RCC 7860 (cell line): ENCODE measurements at places on chromosomes 6 and 20.

- no peak for DNase-seq
These were observed 69.3 kb downstream of the ALDH8A1 start for GRCh38 chr6:134880487-134881190.

DNA sequence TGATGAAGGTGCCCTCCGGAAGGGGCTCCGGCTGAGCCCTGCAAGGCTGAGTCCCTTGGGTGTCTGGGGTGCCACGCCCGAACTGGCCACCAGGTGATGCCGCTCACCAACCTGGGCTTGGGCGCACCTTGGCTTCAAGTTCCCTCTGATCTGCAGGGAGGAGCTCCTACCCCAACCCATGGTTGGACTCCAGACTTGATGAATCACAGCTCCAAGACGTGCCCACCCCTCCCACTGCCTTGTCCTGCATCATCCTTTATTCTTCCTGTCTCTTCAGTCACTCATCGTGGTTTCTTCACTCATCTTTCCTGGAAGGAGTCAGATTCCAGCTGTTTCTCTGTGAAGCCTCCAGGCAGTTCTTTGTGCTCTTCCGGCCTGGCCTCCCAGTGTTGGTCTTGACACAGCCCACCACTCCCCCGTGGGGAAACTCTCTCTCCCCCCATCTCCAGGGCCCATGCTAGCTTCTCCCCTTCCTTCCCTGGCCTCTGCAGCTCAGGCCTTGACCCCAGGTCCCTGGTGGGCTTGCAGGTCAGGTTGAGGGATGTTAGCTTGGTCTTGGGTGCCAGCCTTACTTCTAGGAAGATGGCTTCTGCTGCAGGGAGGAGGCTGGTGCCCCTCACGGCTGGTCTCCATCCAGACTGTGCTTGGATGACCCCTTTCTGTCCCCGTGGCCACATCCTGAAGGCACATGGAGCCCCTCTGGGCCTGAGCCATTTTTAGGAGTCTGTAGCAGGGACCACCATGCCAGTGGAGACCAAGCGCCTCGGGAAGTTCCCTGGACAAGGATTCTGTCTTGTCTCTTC lies 2.6 kb upstream of the ZBP1 start:
- peak; percentile 95 for DNase-seq

DNA sequence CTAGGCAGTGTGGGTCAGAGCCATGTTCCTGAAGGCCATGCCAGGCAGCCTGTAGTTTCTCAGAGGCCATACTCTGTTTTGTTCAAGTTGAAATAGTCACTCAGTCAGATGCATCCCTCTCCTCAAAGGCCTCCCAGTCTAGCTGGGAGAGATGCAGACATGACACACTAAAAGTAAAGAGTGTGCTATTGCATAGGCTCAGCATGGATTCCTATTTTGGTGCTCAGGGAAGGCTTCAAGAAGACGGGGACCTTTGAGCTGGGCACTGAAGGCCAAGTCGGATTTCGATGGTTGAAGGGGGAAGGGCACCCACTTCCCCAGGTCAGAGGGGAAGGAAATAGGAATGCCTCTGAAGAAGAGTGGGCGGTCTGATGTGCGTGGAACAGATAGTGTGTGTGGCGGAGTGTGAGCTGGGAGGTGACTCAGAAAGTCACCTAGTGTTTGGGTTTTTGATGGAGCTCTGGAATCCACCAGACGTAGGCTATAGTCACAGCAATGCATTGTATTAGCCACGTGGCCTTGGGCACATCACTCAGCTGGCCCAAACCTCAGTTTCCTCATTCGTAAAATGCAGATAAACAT lies 3.7 kb downstream of the EPB41L1 start:
- DNase-seq = no peak

GRCh38 chr6:2830183-2830582 lies 11.5 kb downstream of the SERPINB1 start:
- DNase-seq = no peak

GRCh38 chr20:57493091-57493615 lies 31.8 kb downstream of the CTCFL start:
- no peak for DNase-seq

DNA sequence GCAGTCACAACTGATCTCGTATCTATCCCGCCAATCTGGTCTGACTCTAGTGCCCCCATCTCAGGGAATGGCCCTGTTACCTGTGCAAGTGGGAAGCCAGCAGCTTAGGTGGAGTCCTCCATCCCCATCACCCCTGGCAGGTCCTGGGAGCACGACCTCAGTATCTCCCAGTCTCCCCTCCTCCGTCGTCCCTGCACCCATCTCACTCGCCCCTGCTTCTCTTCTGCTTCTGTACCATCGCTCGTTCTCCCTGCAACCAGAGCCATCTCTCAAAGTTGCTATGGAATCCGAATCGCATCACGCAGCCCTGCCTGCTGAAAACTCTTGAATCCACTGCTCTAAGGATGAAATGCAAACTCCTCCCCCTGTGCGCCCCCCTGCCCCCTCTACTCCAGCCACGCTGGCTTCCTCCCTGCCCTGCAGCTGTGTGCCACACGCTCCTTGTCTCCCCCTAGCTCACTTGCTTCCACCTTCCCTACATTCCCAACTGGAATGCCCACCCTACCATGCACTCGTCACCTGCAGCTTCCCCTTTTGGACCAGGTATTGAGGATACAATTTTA lies 64.0 kb upstream of the PTGIS start:
- DNase-seq = no peak

GRCh38 chr6:22008248-22008836 lies 288.5 kb downstream of the PRL start:
- DNase-seq = no peak

DNA sequence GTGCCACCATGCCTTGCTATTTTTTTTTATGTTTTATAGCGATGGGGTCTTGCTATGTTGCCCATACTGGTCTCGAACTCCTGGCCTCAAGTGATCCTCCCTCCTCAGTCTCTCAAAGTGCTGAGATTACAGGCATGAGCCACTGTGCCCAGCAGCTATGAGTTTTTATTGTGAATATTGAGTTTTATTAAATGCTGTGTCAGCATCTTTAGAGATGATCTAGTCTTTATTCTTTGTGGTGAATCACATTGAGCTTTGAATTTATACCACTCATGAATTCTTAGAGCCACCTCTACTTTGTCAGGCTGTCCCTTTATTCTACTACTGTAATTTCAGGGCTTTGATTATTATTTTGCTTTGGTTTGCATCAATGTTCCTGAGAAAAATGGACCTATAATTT lies 428.3 kb downstream of the BTBD3 start:
- no peak for DNase-seq

GRCh38 chr20:45771182-45771759 lies 20.4 kb downstream of the WFDC3 start:
- DNase-seq = peak; percentile 69

- DNase-seq = no peak
These were observed 9.5 kb upstream of the SNRNP48 start for GRCh38 chr6:7580537-7580926.

GRCh38 chr20:1822564-1823449 lies 72.4 kb upstream of the SIRPA start:
- DNase-seq = no peak
